Amniotic stem cell (primary cell): ENCODE measurements at places on chromosomes 12 and 14.
A peak's percentile ranks its signal among the peaks of the same experiment; 100 is the strongest.

GRCh38 chr14:56324856-56325699, 206.9 kb downstream of the PELI2 start:
- no peak for DNase-seq

DNA sequence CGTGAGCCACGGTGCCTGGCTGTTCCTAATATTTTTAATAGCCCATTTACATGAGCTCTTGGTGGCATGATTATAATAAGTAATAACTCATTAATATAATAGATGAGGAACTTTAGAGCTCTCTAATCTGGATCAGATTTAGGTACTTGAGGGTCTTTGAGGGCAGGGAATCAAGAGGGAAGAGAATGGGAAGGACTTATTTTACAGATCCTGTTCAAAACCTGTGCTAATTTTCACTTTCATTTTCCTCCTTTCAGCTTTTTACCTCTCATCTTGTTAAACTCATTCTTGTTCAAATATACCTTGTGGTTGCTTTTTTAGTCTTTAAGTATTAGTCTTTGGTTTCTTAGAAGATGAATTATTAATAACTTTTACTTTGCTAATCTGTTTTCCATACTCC, 5.6 kb downstream of the NECAP1 start:
- no peak for DNase-seq

- no peak for DNase-seq
Observed at GRCh38 chr12:67589078-67589477, 59.5 kb upstream of the DYRK2 start.

GRCh38 chr12:47903927-47904712, 674 bp downstream of the VDR start:
- DNase-seq = peak; percentile 72

DNA sequence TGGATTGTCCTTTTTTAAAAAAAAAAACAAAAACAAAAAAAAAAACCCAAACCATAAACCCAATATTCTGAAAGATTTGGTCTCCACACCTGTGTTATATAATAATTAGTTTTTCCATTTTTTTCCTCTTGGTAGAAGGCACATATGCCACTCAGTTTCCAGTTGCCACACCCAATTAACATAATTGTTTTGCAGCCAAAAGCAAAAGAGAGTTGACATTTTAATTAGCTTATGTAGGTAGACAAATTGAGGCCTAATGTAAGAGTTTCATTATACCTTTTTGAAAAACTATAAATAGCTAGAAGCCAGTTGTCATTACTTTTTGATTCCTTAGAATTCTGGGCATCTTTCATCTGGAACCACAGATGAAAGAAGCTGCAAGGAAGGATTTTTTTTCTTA, 21.0 kb downstream of the PTPN11 start:
- DNase-seq = no peak

- DNase-seq = no peak
Observed at GRCh38 chr12:106305376-106305775, 2.8 kb downstream of the TCP11L2 start.

DNA sequence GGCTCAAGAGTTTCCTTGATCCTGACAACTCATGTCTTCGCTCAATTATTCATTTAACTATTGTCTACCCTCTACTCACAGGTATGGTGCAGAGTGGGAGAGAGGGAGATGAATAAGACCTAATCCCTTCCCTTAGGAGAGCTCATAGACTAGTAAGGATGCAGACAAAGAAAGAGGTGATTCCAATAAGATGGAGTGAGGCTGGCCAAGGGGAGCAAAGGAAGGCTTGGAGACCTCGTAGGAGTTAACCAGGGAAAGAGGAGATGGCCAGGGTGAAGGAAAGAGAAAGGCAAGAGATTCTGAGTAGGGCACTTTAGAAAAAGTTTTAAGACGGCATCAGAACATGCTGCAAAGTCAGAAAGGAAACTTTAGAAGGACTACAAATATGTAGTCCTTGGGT, 588.5 kb downstream of the VRK1 start:
- DNase-seq = no peak

DNA sequence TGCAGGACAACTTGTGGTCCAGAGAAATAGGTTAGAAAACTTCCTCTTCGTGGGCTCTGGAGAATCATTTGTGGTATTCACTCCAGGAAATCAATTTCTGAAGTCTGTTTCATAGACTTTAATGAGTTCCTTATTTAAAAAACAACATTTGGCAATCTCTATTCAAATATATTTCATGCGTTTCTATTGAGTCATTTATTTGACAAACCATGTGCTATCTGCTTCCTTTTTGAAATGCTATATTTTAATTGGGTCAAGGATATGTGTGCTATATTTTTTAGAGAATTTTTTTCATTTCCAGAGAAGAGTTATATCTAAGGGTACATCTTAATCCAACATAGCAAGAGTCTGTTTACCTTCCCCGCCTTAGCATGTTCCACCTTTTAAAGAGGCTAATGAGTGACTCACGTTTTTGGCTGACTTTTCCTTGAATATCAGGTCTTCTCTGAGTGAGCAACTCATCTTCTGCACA, 252.4 kb upstream of the EGLN3 start:
- DNase-seq = no peak

- DNase-seq = peak; percentile 72
Observed at GRCh38 chr12:9647825-9648700, 21.4 kb upstream of the CLEC2D start.

- DNase-seq = no peak
Observed at GRCh38 chr14:105525861-105526775, at the start of gene TMEM121. Gene TMEM121, plus strand, starts transcription at chr14:105526583. Its CDS starts 2,252 bp downstream, at chr14:105528835.

- DNase-seq = no peak
Observed at GRCh38 chr12:58384196-58384595, 442.8 kb downstream of the ATP23 start.

GRCh38 chr14:28671425-28671824, 95.2 kb upstream of the FOXG1 start:
- DNase-seq = peak; percentile 15

- no peak for DNase-seq
Observed at GRCh38 chr12:106274575-106275121, 26.8 kb upstream of the CKAP4 start.

GRCh38 chr12:132359971-132360370, 30.6 kb upstream of the GALNT9 start:
- DNase-seq = no peak

GRCh38 chr12:47811581-47812484, 7.9 kb downstream of the HDAC7 start:
- DNase-seq = peak; percentile 42

GRCh38 chr14:101246894-101247841, 314.1 kb upstream of the DIO3 start:
- no peak for DNase-seq

DNA sequence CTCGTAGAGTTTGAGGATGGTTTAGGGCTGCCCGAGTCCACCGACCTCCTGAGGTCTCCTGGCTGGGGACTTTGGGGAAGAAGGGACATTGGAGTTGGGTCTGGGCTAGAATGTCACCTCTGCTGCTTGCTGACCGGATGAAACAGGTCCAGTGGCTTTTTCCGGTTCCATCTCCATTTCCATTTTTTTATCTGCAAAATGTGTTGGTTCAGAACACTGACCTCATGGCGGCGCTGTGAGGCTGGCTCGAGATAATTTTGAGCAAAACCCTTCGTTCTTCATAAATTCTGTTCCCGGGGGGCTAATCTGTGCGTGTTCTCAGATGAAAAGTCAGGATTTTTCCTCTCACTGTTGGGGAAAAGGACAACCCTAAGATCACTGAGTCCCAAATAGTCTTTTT, 11.7 kb upstream of the MYL2 start:
- DNase-seq = no peak

GRCh38 chr12:41605545-41606305, 417.6 kb downstream of the PDZRN4 start:
- DNase-seq = no peak

DNA sequence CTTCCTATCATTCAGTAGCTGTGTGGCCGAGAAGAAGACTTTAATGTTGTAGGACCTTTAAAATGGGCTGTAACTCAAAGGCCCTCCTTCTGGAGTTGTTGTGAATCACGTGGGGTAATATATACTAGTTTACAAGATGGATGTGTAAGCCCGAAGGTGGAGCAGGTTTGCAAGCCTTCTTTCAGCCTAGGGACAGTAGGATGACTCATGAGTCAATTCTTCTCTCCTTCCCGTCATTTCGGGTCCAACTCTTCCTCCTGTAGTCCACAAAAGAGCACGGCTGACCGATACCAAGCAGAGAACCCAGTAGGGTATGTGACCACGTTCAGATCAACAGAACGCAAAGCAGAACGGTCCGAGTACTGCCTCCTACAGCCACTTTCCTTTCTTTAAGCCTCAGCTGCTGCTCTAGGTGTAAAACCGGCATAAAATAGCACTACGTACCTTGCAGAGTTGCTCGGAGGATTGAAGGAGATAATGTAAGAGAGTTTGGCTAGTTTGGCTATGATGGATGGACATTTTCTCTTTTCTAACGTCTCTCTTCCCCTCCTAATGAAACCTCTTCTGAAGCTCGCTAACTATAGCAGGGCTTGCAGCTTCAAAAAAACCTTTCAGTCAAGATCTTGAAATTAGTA, 1.3 kb upstream of the RASSF3 start:
- no peak for DNase-seq

DNA sequence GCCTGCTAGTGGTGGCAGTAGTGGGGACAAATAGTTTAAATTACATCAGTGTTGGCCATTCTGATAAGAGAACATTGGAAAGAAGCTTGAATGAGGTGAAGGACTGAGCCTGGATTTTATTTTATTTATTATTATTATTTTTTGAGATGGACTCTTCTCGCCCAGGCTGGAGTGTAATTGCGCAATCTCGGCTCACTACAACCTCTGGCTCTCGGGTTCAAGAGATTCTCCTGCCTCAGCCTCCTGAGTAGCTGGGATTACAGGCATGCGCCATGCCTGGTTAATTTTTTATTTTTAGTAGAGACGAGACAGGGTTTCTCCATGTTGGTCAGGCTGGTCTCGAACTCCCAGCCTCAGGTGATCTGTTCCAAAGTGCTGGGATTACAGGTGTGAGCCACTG, 739.4 kb downstream of the AACS start:
- DNase-seq = no peak

- no peak for DNase-seq
Observed at GRCh38 chr12:31316891-31317290, 9.1 kb downstream of the SINHCAF start.
